ENCODE measurements at places on chromosomes 12 and 14.

GRCh38 chr12:31967539-31967938 is 8.3 kb downstream of the RESF1 start:
- DNase-seq = no peak

DNA sequence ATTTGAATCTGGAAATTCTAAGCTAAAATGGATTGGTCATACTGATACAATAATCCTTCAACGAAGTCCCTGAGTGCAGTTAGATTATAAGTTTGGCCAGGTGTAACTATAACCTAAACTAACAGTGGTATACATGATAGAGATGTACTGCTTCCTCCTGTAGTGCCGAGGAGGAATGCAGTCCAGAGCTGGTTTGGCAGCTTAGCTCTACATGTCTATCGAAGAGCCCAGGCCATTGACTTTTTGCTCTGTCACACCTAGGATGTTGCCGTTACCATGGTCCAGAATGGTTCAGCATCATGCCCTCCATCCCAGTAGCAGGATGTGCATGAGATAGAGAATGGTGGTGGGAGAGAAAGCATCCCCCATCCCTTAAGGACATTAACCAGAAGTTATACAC is 318.1 kb downstream of the ZFP36L1 start:
- DNase-seq = no peak

DNA sequence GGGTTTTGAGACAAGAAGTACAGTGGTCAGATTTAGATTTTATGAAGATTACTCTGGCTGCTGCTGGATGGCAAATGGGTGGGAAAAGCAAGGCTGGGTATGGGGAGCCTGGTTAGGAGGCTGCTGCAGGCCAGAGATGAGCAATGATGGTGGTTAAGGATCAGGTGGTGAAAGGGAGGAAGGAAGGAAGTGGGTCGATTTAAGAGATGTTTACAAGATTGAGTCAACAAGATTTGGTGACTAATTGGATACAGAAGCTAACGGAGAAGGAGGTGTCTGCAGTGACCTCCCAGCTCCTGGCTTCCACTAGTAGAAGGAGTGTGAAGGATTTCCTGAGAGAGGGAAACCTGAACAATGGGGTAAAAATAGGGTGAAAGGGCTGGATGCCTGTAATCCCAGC is 18.7 kb downstream of the NOS1 start:
- peak; percentile 17 for DNase-seq

GRCh38 chr14:88166616-88167015 is 156.5 kb downstream of the KCNK10 start:
- no peak for DNase-seq

DNA sequence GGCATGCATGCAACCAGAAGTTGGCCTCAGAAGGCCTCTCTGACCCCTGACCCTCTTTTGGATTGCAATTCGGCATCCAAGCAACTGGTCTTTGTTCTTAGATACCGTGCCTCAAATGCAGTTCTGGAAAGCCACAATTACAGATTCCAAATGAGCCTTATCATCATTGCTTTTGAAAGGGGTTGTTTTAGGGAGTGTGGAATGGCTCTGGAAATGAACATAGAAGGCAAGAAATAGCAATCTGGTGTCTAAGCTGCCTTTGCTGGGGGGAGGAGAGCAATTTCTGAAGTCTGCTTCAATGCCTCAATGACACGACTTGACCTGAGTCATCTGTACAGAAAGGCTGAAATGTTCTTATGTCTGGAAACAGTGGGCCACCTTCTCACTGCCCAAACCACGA is 250.1 kb downstream of the NUAK1 start:
- no peak for DNase-seq

- DNase-seq = no peak
Measured at GRCh38 chr12:70045514-70045913, 197.7 kb upstream of the CNOT2 start.

DNA sequence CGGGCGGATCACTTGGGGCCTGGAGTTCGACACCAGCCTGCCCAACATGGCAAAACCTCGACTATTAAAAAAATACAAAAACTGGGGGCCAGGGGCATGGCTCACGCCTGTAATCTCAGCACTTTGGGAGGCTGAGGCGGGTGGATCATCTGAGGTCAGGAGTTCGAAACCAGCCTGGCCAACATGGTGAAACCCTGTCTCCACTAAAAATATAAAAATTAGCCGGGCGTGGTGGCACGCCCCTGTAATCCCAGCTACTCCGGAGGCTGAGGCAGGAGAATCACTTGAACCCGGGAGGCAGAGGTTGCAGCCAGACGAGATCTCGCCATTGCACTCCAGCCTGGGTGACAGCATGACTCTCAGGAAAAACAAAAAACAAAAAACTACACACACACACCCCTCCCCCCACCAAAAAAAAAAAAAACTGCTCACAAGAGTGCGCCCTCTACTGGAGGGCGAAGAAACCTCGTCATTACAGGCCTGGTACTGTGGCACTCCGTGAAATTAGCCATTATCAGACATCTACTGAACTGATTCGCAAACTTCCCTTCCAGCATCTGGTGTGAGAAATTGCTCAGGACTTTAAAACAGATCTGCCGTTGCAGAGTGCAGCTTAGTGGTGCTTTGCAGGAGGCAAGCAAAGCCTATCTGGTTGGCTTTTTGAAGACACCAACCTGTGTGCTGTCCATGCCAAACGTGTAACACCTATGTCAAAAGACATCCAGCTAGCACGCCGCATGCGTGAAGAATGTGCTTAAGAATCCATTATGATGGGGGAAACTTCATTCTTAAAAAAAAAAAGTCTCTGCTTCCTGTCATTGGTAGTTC is 7.7 kb downstream of the PPP1R3E start:
- peak; percentile 62 for DNase-seq

DNA sequence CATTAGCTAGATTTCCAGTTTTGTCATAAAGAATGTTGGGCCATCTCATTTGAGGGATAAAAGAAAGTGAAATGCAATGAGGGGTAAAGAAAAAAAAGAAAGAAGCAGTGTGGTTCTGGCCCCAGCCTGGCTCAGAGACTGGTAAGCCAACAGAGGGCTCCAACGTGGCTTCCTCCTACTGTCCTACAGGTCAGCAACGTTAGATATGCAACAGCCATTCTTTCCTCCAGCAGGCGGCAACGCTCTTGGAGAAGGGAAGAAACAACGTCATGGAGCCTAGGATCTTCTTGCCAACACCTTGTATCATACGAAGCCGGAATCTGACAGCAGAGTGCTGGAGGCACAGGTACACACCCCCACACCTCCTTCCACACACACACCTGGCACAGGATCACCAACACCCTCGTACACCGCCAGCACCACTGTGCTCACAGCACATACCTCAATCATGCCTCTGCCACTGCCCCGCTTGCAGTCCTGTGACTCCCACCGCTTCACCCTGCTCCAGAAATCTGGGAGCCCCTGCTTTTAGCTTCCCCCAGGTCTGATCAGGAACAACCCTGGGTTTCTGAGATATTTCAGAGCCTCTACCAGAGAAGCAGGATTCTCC is 102.8 kb downstream of the RPAP3 start:
- no peak for DNase-seq

DNA sequence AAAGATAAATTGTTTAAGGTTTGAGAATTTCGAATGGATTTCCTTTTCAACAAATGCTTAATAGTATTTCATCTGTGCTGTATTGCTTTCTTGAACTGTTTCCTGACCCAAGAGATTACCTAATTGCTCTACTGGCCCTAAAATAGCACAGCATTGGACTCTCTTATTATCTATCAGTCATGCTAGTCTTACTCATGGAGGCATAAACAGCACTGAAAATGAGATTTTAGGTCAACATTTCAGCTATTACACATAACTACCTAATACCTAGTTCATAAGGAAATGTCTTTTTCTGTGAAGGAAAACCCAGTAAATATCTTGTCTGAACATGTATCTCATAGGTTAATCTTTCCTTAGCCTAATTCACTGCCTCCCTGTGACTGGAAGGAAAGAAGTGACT is 4.3 kb upstream of the ABCD2 start:
- DNase-seq = no peak

- no peak for DNase-seq
Measured at GRCh38 chr14:68675233-68675577, 117.7 kb downstream of the ZFP36L1 start.

GRCh38 chr12:46395388-46395787 is 22.8 kb upstream of the SLC38A2 start:
- no peak for DNase-seq

DNA sequence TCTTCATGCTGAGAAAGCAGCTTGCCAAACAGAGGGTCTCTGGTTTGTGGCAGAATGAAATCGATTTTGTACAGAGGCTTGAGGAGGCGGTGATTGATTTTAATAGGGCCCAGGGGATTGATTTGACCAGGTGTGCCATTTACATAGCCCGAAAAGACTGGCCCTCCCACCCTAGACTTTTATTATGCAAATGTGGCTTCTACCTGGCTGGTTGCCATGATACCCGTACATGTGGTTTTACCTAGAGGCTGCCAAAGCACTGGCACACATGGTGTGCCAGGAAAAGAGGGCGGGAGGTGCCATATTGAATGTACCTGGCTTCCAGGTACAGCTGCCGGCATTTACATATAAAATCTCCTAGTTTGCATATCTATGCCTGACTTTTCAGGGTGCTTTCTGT is 18.0 kb upstream of the GUCY2C start:
- DNase-seq = no peak

DNA sequence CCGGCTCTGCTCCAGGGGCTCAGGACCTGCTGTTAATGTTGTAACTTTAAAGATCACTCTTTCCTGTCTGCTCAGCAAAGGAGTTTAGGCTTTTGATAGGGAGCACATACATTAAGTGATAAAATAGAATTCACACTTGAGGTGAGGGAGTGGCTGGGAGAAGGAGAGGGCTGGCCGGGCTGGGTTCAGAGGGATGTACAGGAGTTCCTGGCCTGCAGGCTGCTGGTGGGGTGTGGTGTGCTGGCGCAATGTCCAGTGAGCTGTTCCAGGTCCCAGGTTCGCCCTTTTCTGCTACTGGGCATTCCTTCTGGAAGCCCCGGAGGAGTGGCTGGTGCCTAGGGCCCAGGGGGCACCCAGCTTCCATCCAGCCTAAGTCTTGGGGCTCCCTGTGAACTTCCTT is 17.8 kb downstream of the KIF26A start:
- no peak for DNase-seq

DNA sequence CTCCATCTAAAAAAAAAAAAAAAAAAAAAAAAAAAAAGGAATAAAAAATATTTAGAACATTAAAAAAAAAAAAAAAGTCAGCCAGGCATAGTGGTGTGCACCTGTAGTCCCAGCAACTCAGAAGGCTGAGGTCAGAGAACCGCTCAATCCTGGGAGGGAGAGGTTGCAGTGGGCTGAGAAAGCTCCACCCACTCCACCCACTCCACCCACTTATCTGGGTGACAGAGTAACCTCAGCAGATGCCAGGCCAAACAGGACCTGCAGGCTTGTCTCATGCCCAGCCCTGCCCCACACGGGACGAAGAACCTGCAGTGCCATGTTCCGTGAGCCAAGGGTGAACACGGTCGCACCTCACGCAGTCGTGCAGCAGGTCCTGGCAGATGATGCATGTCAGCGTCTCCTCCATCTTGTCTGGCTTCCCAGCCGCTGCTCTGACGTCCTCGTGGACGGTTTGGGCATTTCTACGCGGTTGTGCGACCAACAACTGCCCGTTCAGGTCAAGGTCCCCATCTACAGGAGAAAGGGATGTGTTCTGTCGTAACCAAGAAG is 28.6 kb downstream of the CHFR start:
- DNase-seq = no peak

DNA sequence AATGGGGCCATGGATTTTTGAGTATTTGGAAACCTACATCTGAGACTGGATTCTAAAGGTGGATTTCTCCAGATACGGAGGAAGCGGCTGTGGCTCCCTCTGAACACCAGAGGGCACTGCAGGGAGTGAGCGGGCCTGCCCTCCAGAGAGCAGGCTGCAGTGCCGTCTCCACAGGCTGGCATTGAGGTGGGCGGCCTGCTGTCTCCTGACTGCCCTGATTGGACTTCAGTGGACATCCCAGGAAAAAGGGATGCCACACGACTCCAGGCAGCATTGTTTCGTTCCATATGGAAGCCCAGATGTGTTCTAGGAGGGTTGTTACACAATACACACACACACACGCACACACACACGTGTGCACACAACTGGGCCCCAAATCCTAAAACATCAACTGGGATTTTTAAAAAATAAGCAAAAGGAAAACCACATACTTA is 20.9 kb upstream of the ANO2 start:
- peak; percentile 57 for DNase-seq

DNA sequence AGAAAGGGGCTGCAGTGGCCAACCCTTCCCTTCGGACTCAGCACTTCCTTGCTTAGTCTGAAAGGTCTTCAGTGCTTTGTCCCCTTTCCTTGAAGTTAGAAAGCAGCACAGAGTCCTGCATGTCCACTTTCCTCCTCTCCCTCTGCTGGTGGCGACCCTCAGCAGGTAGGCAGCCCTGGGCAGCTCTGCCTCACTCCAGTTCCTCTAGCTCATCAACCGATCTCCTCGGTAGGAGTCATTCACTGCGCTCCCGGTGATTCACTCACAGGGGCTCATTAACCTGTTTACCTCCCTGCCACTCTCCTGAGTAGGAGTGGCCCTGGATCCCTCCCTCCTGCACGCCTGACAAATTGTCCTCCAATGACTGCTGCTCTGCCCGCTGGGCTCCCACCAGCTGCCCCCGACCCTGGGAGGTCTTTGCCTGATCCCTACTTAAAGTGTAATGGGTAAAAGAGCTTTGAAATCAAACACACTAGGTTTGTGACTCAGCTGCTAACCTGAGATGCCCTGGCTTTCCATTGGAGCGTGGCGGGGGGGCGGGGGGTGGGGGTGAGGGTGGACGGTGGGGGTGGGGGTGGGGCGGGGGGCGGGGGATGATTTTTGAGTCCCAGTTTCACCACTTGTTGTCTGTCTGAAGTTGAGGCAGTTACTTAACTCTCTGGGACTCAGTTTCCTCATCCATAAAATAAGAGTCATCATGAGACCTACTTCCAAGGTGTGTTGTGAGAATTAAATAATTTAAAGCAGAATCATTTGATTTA is 4.2 kb downstream of the SCNN1A start:
- DNase-seq = no peak

DNA sequence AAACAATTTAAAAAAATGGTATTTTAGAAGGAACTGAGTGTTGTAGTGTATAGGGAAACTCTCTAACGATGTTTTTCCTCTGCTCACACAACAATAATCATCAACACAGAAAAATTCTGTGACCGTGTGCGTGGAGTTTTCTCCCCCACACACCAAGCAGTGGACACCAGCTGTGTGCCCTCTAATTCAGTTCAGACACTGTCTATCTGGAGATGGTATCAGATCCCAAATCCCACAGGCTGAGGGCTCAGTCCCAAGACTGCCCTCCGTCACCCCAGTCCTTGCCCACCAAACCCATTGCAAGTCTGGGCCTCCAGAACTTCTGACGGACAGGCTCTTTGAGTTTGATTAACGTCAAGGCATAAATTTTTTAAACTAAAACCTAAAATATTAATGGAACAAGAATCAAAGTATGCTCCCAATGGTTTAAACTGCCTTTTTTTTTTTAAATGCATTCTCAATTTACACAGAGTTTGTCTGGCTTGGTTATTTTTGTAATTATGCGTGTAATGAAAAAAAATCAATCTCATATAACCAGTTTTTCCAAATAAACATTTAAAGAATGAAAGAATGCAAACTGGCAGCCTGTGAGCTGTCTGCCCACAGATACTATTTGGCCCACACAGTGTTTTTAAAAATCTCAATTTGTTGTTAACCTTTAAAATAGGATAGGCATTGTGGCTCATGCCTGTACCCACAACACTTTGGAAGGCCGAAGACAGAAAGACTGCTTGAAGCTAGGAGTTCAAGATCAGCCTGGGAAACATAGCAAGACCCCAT is 19.2 kb downstream of the BLTP3B start:
- DNase-seq = no peak

All from activated CD4-positive, alpha-beta T cell treated with anti-CD3 and anti-CD28 coated beads, Interleukin-2, Interleukin-6, amounts not matched to agents 100 ng/mL and 50 ng/mL, durations not matched to agents 16 hours and 8 hours (primary cell).